ENCODE measurements at places on chromosomes 7 and 10.

DNA sequence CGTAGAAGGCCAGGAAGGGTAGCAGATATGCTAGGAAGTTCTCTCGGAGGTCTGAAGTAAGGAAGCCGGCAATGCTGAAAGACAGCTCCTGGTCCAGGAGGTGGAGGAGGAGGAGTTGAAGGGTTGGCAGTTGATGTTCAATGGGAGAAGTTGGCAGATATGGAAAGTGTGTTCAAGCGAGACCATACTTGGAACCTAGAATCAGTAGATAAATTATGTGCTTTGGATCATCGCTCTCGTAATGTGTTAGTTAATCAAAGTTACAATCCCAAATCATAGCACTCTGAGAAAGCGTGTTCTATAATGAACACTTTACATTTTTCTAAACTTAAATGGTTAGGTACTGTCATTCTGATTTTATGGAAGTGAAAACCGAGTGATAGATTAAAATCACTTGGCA is 152.9 kb downstream of the CELF2 start:
- DNase-seq: no peak

DNA sequence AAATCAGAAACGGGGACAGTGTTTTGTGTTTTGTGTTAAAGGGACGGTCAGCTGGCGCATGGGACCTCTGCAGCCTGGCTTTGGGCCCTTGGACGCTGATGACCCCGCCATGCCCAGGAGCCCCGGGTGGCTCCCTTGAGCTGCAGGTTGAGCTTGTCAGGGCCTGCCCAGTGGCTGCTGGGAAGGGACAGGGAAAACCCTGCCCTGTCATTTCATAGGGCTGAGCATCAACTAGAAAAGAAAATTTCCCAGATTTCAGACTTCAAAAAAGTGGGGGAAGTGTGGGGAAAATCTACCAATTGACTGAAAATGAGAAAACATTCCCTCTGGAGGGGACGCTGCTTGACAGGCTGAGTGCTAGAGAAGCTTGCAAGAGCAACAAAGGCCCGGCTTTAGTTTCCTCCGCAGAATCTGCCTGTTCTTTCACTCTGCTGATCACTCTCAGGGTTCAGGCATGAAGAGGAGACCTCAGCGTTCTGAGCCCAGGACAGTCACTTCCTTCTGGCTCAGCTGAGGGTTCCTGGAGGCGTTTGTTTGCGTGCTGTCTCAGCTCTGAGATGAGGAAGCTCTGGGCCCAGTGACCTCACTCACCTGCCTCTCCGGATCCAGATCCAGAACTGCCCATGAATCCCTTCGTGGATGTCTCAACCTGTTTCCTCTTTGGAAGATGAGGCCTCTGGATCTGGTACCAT is 18.6 kb upstream of the DNAJB6 start:
- DNase-seq: no peak

- DNase-seq: no peak
These were observed 22.1 kb downstream of the POLL start for GRCh38 chr10:101565936-101566332.

DNA sequence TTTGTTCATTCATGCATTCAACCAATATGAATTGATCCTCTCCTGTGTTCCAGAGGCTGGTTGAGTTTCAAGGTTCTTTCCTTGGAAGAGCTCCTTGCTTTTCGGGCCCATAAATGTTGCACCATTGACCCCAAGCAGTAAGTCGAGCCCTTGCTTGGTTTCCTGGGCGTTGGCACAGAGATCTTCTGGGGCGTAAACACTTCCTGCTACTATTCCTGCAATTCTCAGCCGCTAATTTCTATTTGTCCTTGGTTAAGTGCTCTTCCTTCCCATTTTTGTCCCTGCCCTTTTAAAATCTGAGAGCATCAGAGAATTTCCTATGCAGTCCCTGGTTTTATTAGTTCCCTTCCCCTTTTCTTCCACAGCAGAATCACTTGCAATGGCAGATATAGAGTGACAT is 44.1 kb upstream of the ADRB1 start:
- DNase-seq: no peak

GRCh38 chr10:91380873-91381256 is 29.3 kb upstream of the HECTD2 start:
- DNase-seq: no peak

GRCh38 chr7:34759477-34760125 is 101.6 kb downstream of the NPSR1 start:
- DNase-seq: no peak

- no peak for DNase-seq
These were observed 30.3 kb upstream of the NCAPG2 start for GRCh38 chr7:158734861-158735260.

DNA sequence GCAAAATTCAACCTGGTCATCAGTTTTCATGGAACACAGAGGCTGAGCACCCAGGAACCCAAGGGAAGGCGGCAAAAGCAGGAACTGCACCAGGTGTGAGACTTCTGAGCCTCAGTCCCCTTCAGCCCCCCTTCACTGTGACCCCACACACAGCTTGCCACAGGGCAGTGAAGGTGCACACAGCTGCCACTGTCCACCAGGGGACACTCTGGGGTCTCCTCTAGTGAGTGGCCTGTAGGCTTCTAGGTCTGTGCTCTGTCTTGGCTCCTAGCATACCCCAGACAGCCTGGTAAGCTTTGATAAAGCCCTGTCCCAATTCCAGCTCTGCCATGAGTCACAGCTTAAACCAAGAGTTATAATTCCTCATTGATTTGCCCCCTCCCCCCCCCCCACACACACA is 12.1 kb downstream of the KCNH2 start:
- no peak for DNase-seq

- DNase-seq: no peak
These were observed 72.6 kb upstream of the NFKB2 start for GRCh38 chr10:102322914-102323313.

- no peak for DNase-seq
These were observed 1046.9 kb downstream of the DNAJB9 start for GRCh38 chr7:109616551-109617069.

DNA sequence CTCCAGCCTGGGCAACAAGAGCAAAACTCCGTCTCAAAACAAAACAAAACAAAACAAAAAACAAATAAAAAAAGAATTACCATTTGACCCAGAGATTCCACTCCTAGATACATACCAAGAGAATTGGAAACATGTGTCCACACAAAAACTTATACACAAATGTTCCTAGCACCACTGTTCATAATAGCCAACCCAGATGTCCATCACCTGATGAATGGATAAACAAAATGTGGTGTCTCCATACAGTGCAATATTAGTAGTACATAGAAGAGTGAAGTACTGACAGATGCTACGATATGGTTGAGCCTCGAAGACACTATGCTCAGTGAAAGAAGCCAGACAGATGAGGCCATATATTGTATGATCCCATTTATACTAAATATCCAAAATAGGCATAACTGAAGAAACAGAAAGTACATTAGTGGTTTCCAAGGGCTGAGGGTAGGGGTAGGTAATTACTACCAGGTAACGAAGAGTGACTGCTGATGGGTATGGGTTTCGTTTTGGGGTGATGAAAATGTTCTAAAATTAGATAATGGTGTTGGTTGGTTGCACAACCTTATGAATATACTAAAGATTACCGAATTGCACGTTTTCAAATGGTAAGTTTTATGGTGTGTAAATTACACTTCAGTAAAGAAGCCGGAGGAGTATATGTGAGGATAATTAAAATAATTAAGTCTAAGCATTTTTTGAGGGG is 20.0 kb downstream of the MYO1G start:
- DNase-seq: no peak

DNA sequence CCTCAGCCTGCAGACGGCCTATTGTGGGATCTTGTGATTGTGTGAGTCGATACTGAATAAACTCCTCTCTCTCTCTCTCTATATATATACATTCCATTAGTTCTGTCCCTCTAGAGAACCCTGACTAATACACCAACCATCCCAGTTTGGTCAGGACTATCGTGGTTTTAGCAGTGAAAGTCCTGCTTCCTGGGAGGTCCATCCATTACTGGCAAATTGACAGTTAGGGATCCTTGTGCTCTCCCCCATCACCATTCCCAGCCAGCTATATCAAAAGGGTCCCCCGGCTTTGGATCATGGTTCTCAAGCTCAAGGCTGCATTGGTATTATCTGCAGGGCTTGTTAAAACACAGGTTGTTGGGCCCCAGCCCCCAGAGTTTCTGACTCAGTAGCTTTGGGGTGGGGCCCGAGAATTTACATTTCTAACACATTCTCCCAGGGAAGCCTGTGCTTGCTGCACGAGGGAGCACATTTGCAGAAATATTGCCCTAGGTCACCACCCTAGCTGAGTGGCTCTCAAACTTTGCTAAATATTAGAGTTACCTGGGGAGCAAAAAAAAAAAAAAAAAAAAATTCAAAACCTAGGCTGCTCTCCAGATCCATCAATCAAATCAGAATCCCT is 899.1 kb upstream of the AUTS2 start:
- DNase-seq: no peak

DNA sequence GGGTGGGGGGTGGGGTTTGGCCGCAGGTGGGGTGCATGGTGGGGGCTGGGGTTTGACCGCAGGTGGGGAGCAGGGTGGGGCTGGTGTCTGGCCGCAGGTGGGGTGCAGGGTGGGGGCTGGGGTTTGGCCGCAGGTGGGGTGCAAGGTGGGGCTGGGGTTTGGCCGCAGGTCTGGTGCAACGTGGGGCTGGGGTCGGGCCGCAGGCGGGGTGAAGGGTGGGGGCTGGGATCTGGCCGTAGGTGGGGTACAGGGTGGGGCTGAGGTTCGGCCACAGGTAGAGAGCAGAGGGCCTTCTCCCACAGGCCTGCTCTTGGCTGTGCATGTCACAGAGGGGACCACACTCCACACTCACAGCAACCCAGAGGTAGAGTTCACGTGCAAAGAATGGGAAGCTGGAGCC is 586.6 kb downstream of the PTPRN2 start:
- no peak for DNase-seq

- DNase-seq: no peak
These were observed 96.1 kb upstream of the BMPER start for GRCh38 chr7:33809228-33809627.

DNA sequence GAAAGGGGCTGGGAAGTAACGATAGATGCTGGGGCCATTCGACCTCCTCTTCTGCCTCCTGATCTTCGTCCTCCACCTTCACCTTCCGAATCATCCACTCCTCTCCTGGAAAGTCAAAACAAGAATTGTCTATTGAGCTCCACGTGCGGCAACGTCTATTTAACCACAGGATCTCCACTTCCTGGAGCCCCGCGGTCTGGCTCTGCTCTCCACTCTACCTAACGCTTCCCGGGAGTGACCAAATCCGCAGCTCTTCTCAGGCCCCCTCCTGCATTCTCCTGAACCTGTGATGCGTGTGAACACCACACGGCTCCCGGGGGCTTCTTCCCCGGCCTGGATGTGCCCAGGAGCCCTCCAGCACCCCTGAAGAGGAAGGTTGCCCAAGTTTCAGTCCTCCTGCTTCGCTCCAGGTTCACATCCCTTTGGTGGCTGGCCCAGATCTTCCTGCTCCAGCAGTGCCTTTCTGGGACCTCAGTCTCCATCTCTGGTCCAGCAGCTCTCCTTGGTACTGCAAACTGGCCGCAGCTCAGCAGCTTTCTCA is 7.2 kb downstream of the ZNF467 start:
- no peak for DNase-seq

- DNase-seq: no peak
These were observed 359.8 kb downstream of the PCDH15 start for GRCh38 chr10:54441275-54441674.

DNA sequence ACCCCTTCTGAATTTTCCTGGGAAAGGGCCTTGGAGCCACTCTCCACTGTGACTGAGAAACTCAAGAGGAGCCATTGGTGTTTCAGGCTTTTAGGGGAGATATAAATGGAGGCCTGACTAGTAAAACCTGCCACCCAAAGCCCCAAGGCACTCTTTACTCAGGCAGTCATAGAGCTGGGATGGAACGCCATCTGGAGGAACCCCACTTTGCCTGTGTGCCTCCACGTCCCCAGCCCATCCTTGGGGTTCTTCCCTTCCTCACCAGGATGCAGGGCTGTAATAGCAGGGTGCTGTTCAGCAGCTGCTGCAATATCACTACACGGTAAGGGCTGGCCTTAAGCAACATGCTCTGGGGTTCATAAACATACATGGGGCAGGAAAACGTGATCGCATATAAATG is 232.6 kb downstream of the BAMBI start:
- DNase-seq: no peak

- DNase-seq: no peak
These were observed 267.2 kb downstream of the DIP2C start for GRCh38 chr10:422241-422640.

- no peak for DNase-seq
These were observed 122.1 kb downstream of the RPS24 start for GRCh38 chr10:78155722-78156121.

GRCh38 chr10:92868557-92868956 is 20.2 kb downstream of the EXOC6 start:
- DNase-seq: no peak

DNA sequence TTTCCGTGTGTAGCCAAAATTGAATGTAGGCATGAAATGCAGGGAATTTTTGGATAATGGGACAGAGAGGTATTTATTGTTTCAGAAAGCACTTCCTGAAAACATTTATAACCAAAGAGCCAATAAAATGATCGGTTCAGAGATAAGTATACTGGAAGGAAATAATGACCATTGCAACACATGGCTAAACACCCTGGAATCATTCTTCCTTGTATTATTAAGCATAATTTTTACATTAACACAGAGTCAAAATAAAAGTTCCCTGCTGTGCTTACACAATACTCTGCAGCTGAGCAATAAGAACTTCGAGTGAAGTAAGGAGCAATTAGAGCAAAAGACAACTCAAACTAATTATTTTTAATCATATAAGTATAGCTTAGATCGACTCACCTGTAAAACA is 648.3 kb downstream of the TNS3 start:
- no peak for DNase-seq

DNA sequence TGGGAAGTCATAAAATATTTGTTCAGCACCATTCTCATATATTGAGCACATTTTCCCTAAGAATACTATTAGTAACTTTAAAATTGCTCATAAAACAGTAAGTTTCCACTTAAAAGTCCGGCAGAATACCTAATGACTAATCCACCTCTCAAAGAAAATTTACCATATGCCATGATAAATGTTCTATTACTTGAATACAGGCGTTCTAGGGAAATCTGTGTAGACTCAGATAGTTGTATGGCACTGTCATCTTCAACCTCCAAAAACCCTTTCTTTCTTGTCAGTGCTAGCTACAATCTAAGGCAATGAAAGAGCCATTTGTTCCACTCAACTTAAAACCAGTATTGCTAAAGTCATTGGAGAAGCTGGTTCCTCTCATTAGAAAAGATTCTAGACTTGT is 7.3 kb downstream of the GPR37 start:
- no peak for DNase-seq

- no peak for DNase-seq
These were observed 254.6 kb downstream of the GRID1 start for GRCh38 chr10:86111902-86112545.

DNA sequence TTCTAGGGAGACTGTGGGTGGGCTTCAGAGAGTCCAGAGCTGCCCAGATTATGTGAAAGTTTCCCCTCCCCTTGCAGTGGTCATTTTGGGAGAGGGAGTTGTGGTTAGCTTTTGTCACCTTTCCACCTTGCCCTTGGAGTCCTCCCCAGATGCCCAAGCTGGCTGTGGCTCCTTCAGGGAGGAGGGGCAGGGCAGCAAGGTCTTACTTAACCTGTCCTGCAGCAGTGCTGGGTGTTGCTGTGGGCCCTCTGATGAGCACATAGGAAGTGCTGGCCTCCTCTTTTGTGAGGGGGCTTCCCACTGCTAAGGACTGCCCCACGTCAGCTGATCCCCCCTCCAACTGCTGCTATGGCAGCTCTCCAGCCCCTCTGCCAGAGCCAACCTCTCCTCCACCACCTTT is 17.6 kb upstream of the AQP1 start:
- DNase-seq: no peak

GRCh38 chr7:14125998-14126397 is 136.5 kb upstream of the ETV1 start:
- no peak for DNase-seq

GRCh38 chr7:68246189-68246633 is 1249.6 kb downstream of the TYW1 start:
- DNase-seq: no peak
